Posterior vena cava (tissue), 2 donors: ENCODE measurements at places on chromosomes 3 and 15. TPM values are rescaled to one million over a fixed set of nuclear protein-coding genes. Genes with fewer than 3 reads are reported as not detected.

GRCh38 chr15:82647835-82648256, 683 bp upstream of the CPEB1 start:
- peak; percentile 70 for DNase-seq

- no peak for DNase-seq
Observed at GRCh38 chr15:67928666-67929065, 88.8 kb upstream of the RNU6-1 start.

The PAQR5 gene
- total RNA-seq = 0.29 TPM

The RPP14 gene
- 10.8 TPM for total RNA-seq

DNA sequence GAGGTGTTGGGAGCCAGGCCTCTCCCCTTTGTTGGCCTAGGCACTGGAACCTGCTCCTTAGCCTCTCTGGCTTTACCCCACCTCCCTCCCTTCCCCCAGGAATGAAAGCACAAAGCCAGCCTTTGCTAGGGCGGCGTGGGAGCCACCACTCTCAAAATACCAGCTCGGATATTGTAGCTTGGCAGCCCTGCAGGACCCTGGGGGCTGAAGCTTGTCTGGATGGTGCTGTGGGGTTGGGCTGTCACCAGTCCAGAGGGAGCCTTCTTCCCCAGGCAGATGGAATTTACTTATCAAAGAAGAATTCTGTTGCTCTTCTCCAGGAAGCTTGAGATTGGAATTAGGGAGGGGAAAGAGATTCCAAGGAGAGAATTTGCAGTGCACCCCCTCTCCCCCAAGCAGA, 14.9 kb upstream of the GRM2 start:
- DNase-seq = no peak

GRCh38 chr15:40333922-40334492, 6.7 kb downstream of the CCDC9B start:
- DNase-seq = peak; percentile 91

GRCh38 chr3:172208586-172209332, 169.4 kb downstream of the FNDC3B start:
- no peak for DNase-seq

The DLEC1 gene
- total RNA-seq = 0.51 TPM

DNA sequence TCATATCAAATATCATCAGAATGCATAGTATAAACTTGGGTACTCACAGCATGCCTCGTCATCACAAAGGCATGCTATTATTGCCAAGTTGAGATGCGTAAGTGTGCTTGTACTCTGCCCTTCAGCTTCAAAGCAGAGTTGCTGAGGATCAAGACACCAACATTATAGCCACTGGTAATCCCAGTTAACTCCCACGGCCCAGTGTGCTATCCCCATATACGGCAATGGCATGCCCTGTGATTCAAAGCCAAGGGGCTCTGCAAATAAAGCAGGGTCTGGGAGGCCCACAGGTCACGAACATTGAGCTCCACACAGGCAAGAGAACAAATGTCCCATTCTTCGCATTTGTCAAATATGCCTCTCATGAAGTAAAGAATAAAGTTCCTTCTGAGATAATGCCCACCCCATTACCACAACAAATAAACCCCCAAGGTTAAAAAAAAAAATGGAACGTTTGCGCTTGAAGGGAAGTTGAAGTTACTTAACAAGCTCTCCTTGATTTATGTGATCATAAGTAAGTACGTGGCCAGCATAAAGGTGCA, 298.1 kb upstream of the NECTIN3 start:
- DNase-seq = no peak

The RPS17 gene
- 1,284 TPM for total RNA-seq

GRCh38 chr3:3464131-3464530, 284.6 kb upstream of the CRBN start:
- DNase-seq = no peak

DNA sequence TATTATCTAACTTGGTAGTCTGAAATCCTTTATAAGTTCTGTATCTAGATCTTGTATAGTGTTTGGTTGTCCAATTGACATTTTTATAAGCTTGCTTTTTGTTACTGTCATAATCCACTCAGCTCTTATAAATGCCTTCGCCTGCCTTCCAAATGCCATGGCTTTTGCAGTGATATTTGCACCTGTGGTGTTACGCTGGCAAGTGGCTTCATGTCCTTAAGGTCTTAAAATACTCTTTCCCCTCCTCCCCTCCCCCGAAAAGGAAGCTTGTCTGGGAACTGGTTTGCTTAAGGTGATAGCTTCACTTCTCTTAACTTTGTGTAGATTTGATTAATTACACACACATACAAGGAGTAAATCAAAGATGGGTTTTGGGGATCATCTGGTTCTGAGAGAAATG, 62.0 kb downstream of the ABHD2 start:
- DNase-seq = no peak

- DNase-seq = no peak
Observed at GRCh38 chr3:62255758-62256157, 117.6 kb downstream of the FEZF2 start.

- DNase-seq = peak; percentile 85
Observed at GRCh38 chr15:88954431-88955277, 41.5 kb upstream of the MFGE8 start.

DNA sequence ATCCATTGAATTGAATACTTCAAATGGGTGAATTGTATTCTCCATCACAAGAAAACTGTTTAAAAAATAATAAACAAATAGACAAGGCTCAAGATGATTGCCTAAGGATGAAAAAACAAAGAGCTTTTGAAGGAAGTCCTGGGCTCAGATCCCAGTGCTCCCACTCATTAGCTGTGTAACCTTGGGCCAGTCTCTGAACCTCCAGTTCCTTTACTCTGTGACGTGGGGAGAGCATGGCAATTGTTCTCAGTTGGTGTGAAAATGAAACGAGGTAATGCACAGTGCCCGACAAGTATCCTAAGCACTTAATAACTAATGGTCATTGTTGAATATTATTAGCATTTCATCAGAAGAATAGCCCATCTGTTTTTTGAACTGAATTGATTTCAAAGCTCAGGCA, 40.7 kb downstream of the TNIK start:
- DNase-seq = no peak

DNA sequence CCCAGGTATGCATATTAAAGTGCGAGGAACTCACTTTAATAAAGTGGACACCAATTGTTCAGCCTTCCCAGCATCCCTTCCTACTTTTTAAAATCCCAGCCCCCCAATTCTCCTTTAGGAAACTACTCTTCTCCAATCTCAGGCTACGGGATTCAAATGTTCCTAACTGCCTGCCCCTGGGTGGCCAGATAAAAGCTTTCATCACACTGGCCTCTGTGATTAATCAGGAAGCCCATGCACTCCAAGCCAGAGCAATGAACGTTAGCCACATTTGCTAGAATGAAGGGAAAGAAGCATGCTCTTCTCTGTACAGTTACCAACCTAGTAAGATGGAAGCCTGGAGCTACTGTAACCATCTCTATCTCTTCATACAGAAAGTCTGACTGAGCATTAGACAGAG, 250.3 kb upstream of the UBE2E2 start:
- DNase-seq = no peak

DNA sequence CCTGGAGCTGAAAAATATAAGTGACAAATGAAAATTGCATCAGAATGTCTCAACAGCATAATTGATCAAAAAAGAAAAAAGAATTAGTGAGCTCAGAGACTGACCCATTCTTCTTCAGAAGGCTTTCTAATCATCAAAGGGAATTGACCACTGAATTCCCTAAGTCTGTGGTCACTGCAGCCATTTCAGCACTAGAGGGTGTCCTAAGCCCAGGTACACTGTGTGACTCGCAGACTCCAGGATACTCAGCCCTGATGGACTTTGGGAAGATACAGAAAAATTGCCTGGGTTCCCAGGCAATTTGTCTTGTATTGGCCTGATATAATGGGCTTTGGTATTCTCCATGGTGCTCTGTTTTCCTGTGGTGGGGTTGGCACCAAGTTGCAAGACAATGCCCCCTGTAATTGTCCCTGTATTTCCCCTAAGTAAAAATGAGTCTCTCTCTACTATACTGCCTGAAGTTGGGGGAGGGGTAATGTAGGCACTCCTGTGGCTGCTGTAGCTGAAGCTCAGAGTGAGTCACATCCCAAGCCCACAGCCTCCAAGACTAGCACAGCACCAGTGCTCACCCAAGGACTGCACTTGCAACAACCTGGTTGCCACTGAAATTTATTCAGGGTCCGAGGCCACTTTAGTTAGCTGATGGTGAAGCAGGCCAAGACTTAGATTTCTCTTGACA, 256.0 kb upstream of the STAC start:
- DNase-seq = no peak

DNA sequence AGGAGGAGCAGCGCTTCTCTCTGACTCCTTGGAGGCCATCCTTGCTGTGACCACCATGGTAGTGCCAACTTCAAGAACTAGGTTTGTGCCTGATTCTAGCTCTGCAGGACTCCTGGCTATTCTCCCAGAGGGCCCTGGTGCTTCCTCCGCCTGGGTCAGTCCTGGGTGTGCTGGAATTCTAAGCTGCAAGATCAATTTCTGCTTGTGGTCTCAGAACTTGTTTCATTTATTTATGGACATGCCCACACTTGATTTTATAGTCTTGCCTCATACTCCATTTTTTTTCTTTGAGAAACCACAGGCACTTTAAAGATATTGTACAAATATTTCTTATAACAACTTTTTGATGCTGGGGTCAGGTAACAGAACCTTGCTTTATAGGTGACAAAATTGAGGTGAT, 87.6 kb downstream of the PDCD6IP start:
- DNase-seq = no peak

DNA sequence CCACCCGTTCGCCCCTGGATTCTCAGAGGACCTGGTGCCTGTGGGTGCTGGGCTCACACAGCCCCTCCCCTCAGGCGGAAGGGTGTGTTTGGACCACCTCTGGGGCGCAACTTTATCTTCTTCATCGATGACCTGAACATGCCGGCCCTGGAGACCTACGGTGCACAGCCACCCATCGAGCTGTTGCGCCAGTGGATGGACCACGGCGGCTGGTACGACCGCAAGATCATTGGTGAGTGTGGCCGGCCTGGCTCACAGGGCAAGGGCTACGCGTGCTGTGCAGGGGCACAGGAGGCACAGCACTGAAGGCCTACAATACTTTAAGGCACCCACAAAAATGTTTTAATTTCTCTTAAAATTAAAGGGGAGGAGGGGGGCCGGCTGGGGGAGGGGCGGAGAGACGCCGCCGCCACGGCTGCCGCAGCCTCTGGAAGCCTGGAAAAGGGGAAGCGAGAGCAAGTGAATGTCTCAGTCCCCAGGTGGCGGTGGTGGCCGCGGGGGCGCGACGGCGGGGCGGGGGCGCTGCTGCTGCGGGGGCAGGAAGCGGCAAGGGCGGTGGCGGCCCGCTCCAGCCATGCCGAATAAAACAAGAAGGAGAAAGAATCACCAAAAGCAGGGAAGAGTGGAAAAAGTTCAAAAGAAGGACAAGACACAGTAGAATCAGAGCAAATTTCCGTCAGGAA, 56.8 kb downstream of the DNAH1 start:
- DNase-seq = no peak

- DNase-seq = no peak
Observed at GRCh38 chr3:138396752-138397410, 37.5 kb upstream of the ESYT3 start.

- no peak for DNase-seq
Observed at GRCh38 chr3:175731543-175731942, 872.4 kb downstream of the NAALADL2 start.

- DNase-seq = no peak
Observed at GRCh38 chr3:168165390-168166269, 69.9 kb upstream of the GOLIM4 start.

The UBP1 gene
- total RNA-seq = 57.5 TPM

The SIDT1 gene
- total RNA-seq = 1.00 TPM

DNA sequence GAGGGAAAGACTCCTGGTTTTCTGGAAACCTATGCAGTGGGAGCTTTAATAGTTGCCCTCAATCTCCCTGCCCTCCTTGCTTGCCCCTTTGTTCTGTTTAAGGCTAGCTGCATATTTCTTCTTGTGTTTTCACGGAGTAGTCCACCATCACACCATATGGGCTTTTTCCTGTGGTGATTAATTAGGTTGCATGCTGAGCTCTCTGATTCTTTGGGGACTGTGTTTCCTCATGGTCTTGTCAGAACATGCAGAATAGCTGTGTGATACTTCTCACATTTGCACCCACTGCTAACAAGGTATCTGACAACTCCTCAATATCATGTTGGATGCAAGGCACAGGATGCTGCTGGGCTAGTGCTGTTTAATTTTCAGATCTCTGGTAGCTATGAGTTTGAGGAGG, 139.6 kb downstream of the PTPRG start:
- DNase-seq = no peak

DNA sequence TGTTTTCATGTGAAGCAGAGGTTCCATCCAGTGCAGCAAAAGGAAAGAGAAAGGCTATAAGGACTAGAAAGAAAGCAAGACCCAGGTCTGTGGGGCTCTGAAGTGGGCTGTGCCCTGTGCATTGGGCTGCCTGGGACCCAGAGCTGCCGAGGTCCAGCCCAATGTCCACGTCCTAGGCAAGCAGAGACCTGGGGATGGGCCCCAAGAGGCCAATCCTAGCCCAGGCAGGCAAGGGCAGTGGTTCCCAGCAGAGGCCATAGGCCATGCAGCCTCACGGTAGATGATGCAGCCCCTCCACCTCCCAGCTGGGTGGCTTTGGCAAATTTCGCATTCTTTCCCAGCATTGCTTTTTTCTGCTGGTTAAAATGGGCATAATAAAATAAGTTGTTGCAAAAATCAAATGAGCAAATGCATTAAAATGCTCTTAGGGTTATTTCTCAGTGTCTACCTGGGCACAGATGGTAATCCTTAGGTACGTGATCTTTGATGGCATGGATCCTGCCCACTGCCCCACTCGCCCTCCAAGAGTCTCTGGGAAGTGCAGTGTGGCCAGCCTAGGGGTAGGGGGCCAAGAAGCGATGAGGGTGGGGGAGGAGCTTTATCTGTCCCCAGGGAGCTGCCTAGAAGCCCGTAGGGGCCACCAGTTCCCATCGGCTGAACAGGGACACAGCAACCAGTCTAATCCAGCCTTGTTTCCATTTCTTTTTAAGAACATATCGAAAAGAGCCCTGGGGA, 22.3 kb upstream of the GP9 start:
- peak; percentile 66 for DNase-seq

DNA sequence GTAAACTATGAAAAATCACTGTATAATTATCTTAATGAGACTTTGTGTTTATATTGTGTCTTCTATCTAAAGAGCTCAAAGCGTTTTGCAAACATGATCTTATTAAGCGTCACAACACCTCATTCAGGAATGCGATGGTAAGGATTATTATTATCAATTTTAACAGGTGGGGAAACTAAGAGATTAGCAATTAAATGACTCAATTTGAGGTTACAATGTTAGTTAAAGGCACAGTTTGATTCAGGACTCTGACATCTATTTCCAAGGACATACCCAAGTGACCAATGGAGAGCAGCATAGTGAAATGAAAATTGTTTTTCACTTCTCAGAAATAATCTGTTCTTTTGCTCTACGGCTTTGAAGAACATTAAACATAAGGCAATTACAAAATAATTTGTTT, 74.6 kb downstream of the FMN1 start:
- no peak for DNase-seq

GRCh38 chr15:67967871-67968431, 86.2 kb upstream of the PIAS1 start:
- DNase-seq = peak; percentile 93

DNA sequence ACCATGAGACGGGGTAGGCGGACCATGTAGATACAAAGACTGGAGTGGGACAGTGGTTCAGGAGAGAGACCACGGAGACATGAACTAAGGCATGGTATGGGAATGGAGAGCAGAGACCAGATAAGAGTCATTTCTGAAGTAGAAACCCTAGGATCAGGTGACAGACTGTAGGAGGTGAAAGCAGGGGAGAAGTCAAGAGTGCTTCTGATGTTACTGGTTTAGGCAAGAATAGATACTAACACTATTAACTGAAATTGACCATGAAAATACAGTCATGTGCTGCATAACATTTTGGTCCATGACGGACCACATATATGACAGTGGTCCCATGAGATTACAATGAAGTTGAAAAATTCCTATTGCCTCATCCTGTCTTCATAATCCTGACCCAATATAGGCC, 41.7 kb downstream of the RASGRP1 start:
- no peak for DNase-seq

The TIPARP gene
- 26.5 TPM for total RNA-seq
